Head of caudate nucleus (tissue), 42 donors: ENCODE measurements at places on chromosomes 1 and 21.

DNA sequence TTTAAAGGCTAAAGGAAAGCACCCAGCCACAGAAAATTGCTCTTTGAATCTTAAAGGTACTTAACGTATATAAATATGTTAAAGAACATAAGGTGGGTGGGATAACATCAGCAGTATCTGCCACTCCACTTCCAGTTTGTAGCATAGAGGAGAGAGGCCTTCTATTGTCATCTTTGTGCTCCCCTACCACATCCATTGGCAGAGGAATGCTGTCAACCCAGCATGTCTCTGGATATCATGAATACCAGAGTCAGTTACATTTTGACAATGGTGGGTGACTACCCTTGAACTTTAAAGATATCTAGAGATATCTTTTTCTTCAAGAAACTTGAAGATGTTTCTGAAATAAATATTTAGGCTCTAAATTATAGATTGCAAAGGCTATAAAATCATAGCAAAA lies 283.2 kb upstream of the LRRC7 start:
- no peak for DNase-seq

- DNase-seq, result no peak
Measured at GRCh38 chr1:205652984-205653383, 21.2 kb upstream of the ELK4 start.

DNA sequence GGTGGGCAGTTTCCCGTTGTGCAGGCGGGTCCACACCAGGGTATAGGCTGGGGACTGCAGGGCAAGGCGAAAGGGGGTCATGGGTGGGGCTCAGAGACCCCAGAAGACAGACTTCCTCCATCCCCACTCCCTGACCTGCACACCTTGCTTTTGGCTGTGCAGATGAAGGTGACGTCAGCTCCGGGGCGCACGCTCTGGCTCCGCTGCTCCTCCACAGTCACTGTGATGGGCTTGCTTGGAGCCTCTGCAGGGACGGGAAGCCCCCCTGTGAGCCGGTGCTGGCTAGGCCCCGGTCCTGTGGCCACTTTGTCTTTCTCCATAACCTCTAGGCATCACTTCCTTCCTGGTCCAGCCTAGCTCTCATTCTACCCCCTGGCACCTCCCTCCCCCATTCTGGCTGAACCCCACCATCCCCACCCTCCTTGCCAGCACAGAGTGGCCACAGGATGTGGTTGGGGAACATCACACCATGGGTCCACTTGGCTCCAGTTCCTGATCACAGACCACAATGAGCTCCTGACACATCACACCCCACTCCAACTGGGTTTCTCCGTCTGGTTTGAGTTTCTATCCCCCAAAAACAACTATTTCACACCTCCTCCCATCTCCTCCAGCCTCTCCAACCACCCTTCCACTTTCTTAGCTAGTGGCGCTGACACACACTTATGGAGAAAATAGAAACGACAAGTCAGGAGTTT lies 45.2 kb downstream of the LDLRAD2 start:
- DNase-seq, result no peak

DNA sequence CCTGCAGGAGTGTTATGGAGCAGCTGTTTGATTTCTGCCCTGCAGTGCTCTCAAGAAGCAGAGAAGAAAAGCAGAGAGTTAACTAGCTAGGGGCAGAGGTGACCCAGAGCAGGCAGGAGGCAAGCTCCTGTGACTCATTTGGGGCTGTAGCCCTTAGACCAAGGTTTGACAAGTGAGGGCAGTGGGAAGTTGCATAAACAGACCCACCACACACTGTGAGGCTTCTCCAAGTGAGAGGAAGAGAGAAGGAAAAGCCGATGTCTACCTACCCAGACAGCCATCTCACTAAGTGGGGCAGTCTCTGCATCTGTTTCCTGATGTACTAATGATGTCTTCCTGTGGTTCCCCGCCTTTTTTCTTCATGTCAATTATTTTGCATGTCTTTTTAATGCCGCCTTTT lies 159.9 kb upstream of the NR5A2 start:
- DNase-seq, result no peak

GRCh38 chr1:211625040-211625439 lies 46.1 kb upstream of the SLC30A1 start:
- DNase-seq, result no peak

DNA sequence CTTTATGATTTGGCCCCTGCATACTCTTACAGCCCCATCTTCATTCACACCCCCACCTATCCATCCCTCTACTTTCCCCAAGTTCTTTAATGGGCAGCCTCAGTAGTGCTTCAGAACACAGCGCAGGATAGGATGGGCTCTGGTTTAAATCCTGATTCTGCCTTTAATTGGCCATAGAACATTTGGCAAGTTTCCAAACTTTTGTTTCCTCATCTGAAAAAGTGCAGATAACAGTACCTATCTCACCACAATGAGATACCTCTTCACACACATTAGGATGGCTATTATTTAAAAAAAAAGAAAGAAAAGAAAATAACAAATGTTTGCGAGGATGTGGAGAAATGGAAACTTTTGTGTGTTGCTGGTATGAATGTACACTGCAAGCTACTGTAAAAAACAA lies 142.5 kb upstream of the VANGL1 start:
- DNase-seq, result no peak

DNA sequence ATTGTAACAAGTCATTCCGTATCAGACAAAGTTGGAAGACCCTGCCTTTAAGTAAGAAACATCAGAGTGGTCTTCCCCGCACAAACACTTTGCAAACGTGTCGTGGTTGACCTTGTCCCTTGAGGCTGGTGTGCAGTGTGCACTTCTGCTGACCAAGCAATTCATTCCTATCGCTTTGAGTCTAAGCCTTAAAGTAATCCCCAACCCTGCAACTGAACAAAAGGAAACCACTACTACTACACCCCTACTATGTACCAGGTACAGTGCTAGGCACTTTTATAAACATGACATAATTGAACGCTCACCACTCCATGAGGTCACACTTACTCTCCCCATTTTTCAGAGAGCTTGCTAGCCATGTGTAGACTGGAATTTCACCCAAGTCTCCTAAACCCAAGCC lies 10.6 kb downstream of the ITPKB start:
- no peak for DNase-seq

GRCh38 chr1:108057541-108057940 lies 92.6 kb upstream of the VAV3 start:
- no peak for DNase-seq

DNA sequence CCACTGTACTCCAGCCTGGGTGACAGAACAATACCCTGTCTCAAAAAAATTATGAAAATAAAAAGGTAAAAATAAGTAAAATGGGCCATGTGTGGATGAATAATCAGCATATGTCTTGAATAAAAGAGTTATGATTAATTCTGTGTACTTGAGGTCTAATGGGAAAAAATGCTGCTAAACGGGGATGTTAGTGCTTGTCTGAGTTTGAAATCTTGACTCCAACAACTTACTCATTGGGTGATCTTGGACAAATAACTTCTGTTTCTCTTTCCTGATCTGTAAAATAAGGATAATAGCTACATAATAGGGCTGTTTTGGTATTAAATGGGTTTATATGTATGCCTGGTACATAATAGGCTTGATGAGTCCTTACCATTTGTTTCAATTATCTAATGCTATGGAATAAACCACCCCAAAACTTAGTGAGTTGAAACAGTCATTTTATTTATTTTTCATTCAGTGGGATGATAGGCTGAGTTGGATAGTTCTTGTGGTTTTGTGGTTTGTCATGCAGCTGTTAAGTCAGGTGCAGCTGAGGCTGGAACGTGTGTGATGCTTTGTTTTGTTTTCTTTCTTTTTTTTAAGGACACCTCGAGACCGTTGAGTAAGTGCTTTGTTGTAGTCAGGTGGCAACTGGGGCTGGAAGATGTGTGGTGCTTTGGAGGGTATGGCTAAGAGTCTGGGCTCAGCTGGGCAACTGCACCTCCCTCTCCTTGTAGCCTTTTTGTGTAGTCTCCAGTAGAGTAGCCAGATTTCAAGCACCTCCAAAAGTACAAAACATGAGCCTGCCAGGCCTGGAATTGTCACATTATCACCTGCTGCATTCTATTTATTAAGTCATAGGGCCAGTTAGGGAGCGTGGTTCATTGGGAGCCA lies 4.9 kb downstream of the MDM4 start:
- DNase-seq, result no peak

- no peak for DNase-seq
Measured at GRCh38 chr1:153513023-153513422, 22.8 kb downstream of the S100A6 start.

- DNase-seq, result no peak
Measured at GRCh38 chr1:36971852-36972618, 62.3 kb downstream of the GRIK3 start.

GRCh38 chr1:199122532-199123311 lies 483.9 kb downstream of the PTPRC start:
- DNase-seq, result no peak

DNA sequence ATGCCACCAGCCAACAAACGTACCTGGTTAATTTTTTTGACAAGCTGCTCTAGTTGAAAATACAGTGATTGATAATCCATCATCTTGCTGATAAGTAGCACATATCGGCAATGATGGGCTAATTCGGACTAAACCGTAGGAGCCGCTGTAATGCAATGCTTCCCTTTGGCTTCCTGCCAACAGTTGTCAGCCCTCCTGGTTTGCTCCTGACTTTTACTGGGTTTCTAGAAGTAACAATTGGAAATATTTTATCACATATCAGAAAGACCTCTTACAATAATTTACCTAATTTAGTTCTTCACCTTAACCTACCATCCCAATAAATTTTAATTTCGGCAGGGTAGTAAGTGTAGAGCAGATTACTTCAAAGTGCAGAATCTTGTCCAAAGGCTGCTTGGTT lies 148.5 kb downstream of the DHRS3 start:
- no peak for DNase-seq

DNA sequence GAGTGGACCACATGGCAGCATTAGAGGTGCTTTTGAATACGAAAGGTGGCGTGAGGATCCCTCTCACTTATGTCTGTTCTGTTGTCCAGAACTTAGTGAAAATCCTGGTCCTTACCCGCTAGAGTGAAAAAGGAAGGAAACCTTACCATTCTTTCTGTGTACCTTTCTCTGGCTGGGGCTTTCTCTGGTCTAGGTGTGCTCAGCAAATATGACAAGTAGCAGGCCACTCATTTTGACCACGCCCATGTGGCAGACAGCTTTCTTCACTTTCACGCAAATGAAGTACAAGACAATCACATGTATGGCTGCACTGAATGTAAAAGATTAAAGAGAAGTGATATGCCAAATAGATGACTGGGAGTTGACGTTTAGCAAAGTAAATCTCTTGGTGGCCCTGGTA lies 131.9 kb downstream of the FGGY start:
- no peak for DNase-seq

GRCh38 chr1:235739124-235739523 lies 89.5 kb upstream of the GNG4 start:
- no peak for DNase-seq

DNA sequence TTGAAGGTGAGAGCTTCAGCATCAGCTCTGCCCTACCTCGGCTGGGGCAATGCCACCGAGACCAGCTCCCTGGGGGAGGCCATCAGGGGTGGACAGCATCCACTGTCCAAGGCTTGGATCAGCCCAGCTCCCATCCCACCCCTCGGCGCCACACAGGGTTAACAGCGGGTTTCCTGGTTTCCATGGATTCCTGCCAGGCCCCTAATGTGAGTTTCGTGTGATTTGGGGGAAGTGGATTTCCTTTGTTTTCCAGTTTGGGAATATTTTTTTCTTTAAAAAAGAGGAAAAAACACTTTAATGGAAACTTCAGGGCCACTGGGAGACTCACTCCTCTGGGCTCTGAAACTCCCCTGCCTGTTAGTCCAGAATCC lies 34.3 kb downstream of the CASZ1 start:
- DNase-seq, result no peak

DNA sequence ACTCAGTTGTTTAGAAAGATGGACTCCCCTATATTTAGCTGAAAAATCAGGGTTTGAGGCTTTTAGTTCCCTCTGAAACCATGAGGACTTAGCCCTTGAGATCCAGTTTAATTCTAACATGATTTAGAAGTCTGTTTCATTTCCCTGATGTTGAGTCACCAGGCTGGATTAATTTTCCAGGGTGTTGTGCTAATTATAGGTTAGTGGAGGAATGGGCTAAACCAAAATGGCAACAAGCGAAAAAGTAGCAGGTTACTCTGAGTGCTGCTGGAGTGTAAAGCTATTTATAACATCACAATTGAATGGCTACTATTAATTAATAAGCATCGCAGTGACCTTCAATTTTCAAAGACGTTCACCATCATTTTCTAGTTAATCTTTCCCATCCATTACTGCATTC lies 15.5 kb upstream of the USP24 start:
- no peak for DNase-seq
